ENCODE measurements at places on chromosomes 3 and 15.
A peak's percentile ranks its signal among the peaks of the same experiment; 100 is the strongest.

DNA sequence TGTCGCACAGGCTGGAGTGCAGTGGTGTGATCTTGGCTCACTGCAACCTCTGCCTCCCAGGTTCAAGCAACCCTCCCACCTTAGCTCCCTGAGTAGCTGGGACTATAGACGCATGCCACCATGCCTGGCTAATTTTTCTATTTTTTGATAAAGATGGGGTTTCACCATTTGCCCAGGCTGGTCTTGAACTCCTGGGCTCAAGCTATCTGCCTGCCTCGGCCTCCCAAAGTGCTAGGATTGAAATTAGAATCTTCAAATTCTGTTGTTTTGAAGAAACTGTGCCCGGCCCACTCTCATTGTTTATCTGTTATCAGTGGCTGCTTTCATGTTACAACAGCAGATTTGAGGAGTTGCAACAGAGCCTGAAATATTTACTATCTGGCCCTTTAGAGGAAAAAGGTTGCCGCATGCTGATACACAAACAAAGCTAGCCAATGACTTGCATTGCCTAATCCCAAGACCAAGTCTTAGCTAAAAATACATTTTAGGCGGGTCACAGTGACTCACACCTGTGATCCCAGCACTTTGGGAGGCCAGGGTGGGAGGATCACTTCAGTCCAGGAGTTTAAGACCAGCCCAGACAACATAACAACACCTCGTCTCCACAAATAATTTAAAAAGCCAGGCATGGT lies 43.2 kb upstream of the PPP4R2 start:
- no peak for DNase-seq

GRCh38 chr3:171840811-171841619 lies 2.1 kb upstream of the TMEM212 start:
- DNase-seq: no peak

GRCh38 chr15:73628976-73629797 lies 4.0 kb downstream of the NPTN start:
- DNase-seq: no peak

- DNase-seq: no peak
These were observed 410.6 kb downstream of the FOXP1 start for GRCh38 chr3:71172951-71173350.

DNA sequence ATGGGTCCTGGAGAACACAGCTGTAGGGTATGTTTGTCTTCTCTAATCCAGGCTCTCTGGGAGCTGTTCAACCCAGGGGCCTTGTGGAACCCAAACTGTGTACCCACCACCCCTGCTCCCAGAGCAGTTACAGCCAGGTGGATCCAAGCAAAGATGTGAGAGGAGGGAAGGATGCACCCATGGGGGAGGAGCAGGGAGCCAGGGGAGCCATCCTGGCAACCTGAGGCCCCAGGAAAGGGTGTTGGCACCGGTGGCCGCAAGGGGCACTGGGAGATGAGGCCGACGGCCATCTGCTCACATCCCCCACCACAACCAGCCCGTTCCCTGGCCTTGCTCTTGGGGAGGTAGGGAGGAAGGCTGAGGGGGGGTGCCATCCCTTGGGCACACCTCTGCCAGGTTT lies 43.2 kb downstream of the CMTM6 start:
- DNase-seq: no peak

GRCh38 chr3:123337948-123338619 lies 110.8 kb downstream of the ADCY5 start:
- DNase-seq: no peak

GRCh38 chr3:18812316-18812715 lies 336.0 kb upstream of the KCNH8 start:
- no peak for DNase-seq

- DNase-seq: no peak
These were observed 5.3 kb downstream of the PLCB2 start for GRCh38 chr15:40302288-40302886.

- DNase-seq: peak; percentile 29
These were observed 10.0 kb upstream of the USP3 start for GRCh38 chr15:63494408-63494807.

- DNase-seq: no peak
These were observed 25.9 kb upstream of the AKAP13 start for GRCh38 chr15:85354461-85354860.

GRCh38 chr15:100861511-100861991 lies 18.1 kb upstream of the ALDH1A3 start:
- DNase-seq: no peak

GRCh38 chr3:134646086-134646485 lies 4.7 kb downstream of the KY start:
- no peak for DNase-seq

GRCh38 chr3:187186801-187187421 lies 10.4 kb upstream of the RTP1 start:
- no peak for DNase-seq

GRCh38 chr15:93983526-93983925 lies 247.8 kb upstream of the MCTP2 start:
- DNase-seq: no peak

DNA sequence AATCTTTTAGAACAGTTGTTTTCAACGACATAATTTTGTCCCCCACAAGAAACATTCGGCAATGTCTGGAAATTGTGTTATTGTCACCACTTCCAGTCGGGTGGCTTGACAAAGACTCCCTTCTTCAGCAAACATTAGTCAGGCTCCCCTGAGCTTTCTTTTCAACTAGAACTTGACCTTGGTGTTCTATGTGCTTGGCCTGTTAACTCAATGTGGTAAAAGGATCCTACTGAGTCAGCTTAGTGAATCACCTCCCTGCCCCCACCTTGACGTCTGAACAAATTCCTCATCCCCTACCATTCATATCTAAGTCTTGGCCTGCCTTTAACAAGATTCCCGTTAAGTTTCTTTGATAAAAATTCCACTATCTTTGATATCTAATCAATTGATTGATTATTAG lies 465.0 kb upstream of the ROBO1 start:
- DNase-seq: no peak

DNA sequence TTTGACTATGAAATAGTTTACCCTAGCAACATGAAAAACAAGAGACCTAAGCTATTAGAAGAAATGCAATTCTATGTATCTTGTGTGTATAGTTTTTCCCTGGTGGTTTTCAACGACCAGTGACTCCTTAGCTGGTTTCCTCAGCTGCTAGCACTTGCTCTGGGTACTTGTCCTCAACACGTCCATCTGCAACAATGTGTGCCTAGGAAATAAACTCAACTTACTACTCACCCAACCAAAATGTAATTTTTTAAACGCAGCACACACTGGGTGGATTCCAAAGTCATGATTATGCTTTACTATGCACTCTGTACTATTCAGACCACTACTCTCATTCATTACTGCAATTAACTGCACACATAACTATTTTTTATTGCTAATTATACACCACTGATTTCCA lies 31.0 kb downstream of the CPA3 start:
- no peak for DNase-seq

- DNase-seq: no peak
These were observed 19.0 kb upstream of the FANCD2 start for GRCh38 chr3:10007126-10007782.

DNA sequence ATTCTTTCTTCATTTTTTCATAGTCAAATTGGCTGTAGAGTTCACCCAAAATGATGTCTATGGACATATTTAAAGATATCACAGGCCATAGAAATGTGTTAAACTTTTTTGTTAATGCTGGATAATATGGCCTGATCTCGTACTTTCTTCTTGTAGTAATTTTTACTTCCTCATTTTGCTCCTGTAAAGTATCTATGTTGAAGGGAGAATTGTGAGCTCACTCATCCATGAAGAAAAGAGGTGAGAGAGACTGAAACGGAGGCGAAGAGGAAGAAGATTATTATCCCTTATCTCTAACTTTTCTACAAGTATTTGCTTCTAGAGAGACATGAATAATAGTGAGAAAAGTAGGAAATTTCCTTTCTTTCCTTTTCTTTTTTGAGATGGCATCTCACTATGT lies 613.8 kb upstream of the TBL1XR1 start:
- DNase-seq: no peak

DNA sequence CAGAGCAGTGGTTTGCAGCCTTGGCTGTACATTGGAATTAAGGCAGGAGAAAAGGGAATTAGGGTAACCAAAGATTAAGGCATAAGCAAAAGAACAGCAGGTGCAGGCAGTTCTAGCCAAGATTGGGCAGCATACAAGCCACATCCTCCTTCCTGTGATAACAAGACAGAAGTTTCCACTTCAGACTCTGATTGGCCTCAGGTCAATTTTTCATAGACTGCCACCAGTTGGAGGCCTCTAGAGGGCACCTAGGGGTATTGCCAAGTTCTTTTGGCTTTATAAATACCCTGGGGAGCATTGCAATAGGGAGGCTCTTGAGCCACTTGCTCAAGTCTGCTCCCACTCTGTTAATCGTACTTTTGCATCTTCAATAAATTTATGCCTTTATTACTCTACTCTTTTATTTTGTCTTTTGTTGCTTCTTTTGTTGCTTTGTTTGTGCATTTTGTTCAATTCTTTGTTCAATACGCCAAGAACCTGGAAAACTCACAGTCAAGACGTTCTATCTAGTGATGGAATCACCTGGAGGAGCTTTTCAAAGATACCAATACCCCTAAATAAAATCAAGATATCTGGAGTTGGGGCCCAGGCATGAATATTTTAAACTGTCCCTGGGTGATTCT lies 32.2 kb upstream of the FMN1 start:
- peak; percentile 19 for DNase-seq

DNA sequence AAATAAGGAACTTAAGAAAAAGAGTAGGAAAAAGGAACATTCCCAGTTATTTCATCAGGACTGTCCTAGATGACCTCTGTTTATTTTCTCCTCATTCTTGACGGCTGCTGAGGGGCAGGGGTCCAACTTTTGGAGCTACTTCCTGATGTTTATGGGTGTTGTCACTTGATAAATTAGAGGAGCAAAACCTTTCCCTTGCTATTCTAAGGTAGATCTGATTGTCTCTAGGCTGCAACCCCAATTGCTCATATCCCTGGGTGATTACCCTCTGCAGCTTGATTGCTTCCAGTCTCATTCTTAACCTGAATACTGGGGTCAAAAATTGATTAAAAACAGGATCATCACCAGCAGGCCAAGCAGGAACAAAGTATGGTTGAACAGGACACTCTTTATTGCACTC lies 311.0 kb upstream of the NDN start:
- DNase-seq: no peak

- DNase-seq: no peak
These were observed 767.4 kb downstream of the ROBO2 start for GRCh38 chr3:77807312-77807711.

DNA sequence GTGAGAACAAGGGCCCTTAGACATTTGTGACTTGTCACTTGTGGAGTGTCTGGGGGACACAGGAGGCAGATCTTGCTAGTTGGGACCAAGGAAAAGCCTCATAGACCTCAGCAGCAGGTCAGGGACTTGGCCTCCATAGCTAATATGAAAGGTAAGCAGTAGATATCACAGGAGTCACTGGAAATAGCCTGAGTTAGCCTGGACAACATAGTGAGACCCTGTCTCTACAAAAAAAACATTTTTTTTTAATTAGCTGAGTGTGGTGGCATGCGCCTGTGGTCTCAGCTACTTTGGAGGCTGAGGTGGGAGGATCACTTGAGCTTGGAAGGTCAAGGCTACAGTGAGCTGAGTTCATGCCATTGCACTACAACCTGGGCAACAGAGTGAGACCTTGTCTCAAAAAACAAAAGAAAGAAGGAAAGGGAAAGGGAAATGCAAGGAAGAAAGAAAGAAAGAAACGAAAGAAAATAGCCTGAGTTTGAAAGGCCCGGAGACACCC lies 37.1 kb upstream of the CLK3 start:
- no peak for DNase-seq

DNA sequence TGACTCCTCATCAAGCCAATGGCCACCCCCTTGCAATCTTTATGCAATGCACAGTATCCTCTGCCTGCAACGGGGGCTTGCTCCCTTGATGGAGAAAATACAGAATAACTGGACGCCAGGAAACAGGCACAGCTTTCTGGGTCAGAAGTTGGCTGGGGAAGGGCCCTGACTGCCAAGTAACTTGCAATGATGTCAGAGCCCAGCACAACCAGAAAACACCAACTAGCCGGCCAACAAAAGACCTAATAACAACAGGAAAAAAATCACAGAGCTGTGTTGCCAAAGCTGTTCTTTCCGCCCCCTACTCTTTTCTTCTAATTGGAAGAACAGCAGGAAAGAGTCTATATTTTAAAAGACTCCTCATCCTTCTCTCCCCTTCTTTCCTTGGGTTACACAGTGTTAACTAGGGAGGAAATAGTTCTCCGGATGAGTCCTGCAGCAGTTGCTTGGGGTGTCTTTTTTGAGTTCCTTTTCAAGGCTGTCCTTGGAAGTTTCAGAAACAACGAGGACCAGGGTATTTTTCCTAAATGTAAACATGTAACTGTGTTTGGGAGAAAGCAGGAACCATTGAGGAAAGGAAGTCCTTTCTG lies 1.4 kb upstream of the SEMA6D start:
- DNase-seq: no peak

- no peak for DNase-seq
These were observed 105.5 kb upstream of the WNT5A start for GRCh38 chr3:55592572-55592971.

DNA sequence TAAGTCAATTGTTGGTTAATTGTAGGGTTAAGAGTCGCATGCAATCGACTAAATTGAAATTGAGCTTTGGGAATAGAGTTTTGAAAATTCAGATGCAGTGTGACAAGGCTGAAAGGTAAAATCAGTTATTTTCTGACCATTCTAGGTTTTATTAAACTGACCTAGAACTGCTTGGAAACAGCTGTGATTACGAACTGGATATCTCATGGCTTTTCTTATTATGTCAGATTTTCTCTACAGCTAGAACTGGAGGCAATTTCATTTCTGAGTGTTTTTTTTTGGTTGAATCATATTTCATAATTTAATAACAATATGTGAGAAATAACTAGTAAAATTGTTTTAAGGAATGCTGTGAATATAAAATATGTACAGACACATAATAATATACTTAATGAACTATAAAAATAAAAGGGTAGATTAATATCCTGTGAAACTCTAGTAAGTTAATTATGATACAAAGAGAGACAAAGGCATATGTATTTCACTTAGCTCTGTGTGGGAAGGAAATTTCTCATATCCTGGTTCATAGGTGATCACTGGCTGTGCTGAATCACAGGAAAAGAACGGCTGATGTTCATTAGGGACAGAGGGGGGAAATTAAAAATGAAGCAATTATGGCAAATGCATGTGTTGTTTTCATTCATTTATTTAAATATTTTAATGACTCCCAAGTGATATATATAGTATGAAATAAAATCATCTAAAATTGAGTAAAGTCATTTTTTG lies 403.2 kb downstream of the ZIC1 start:
- no peak for DNase-seq

DNA sequence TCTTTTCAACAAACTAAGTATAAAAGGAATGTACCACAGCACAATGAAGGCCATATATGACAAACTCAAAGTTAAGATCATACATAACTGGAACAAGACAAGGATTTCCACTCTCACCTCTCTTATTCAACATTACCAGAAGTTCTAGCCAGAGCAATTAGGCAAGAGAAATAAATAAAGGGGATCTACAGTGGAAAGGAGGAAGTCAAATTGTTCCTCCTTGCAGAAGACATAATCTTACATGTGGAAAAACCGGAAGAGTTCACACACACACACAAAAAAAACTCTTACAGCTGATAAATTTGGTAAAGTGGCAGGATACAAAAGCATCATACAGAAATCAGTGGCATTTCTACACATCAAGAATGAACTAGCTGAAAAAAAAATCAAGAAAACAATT lies 277.9 kb downstream of the MCTP2 start:
- no peak for DNase-seq

GRCh38 chr15:78350058-78350457 lies 9.9 kb downstream of the CRABP1 start:
- no peak for DNase-seq

GRCh38 chr3:181718987-181719911 lies 7.5 kb downstream of the SOX2 start:
- no peak for DNase-seq

GRCh38 chr15:40274350-40275274 lies 8.3 kb downstream of the ANKRD63 start:
- peak; percentile 72 for DNase-seq

- no peak for DNase-seq
These were observed 186.7 kb upstream of the SLC2A2 start for GRCh38 chr3:171213178-171213577.
